ENCODE measurements at places on chromosomes 11 and 22.

DNA sequence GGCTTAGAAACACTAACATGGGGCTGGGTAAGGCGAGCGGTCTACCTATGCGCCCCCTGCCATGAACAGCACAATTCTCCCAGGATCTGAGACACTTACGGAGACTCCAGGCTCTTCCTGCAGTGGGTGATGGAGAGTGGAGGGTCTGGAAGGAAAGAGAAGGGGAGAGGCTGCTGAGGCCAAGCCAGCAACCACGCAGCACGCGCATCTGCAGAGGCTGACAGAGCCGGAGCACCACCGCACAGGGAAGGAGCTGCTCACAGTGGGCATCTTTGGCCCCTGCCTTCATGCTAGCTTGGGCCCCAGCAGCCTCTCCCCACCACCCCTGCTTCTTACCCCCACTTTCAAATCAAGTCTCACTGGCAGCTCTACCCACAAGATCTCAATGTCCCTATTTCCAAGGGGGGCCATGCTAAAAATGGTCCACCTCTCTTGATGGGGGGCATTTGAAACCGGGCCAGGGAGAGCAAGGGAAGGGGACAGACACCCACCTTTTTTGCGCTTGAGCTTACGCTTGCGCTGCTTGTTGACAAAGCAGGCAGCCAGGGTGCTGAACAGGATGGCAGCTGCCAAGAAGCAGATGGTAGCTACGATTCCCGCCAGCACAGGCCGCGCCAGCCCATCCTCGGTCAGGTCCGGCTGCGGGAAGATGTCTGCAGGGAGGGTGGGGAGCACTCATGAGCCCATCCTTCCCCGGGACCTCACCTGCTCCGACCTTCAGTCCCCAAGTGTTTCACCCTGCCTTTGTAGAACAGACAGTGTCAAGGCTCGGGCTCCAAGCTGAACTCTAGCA is 34.5 kb downstream of the IGSF9B start:
- no peak for DNase-seq

DNA sequence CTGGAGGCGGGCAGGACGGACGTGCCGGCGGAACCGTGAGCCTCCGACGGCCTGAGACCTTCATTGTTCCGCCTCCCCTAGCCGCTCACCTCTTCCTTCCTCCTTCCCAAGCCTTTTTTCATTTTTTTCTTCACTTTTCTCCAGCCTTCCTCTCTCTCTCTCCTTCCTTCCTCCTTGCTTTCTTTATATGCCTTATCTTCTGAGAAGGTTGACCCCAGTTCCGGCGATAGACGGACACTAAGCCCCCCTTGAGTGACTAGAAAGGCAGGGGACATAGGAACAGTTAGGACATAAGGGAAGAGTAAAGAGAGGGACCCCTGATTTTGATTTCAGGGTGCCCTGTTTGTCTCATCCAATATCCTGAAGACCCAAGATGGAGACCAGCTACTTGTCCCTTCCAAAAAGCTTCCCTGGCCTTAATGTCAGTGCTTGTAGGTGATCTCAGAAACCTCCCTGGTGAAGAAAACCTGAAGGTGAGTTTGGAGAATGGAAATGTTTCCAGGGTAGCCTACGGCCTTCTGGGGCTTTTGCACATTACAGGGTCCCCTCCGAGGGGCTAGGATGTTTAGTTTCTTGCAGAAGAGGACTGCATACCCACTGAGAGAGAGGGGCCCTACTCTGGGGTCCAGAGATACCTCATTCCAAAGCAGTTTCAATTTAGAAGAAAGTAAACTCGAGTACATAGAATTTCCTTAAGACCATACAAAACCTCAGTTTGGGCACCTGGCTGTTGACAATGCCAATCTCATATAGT is 3.5 kb downstream of the ADM start:
- no peak for DNase-seq

- no peak for DNase-seq
Measured at GRCh38 chr11:85647078-85647477, 689 bp upstream of the TMEM126A start.

DNA sequence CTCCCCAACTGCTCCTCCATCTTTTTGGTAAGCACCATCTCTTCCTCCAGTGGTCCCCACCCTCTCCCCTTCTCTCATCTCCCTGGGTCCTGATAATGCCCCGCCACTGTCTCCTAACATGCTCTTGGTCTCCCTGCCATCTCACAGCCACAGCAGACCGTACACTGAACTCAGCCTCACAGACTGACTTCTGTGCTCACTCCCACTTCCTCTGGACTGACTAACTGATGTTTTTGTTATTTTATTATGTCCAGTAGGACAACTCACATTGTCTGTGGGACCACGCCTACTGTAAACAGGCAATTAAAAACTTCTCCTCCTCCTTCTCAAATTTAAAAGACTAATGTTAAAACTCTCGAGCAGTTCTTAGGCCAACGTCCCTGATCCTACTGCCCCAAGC is 2.6 kb upstream of the GNAZ start:
- DNase-seq: no peak

GRCh38 chr11:87036756-87037449 is 831 bp upstream of the TMEM135 start:
- peak; percentile 27 for DNase-seq

GRCh38 chr11:2378527-2379210 is 1.6 kb downstream of the CD81 start:
- DNase-seq: no peak

- no peak for DNase-seq
Measured at GRCh38 chr11:36164506-36165250, 124.5 kb downstream of the COMMD9 start.

DNA sequence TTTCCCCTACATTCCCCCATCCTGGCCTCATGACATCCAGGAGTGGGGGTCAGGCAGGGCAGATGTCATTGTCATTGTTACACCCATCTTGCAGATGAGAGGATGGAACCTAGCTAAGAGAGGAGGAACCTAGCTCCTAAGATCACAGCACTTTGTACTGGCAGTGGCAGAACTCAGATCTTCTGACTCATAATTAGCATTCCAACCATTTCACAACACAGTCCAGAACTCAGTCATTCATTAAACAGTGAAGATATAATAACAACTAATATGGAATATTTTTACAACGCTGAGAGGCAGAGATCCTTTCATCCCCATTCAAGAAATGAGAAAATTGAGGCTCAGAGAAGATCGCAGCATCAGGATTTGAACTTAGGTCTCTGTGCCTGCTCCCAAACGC is 127.8 kb downstream of the CHST1 start:
- DNase-seq: no peak

- DNase-seq: no peak
Measured at GRCh38 chr11:74819400-74819799, 70.8 kb downstream of the RNF169 start.

- DNase-seq: no peak
Measured at GRCh38 chr11:33931067-33931466, 39.2 kb upstream of the LMO2 start.

DNA sequence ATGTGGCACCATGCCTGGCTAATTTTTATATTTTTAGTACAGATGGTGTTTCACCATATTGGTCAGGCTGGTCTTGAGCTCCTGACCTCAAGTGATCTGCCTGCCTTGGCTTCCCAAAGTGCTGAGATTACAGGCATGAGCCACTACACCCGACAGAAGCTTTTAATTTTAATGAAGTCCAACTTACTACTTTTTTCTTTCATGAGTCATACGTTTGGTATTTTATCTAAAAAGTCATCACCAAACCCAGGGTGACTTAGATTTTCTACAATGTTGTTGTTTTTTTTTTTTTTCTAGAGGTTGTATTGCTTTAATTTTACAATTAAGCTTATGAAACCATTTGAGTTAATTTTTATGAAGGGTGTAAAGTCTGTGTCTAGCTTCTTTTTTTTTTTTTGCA is 34.9 kb downstream of the JRKL start:
- no peak for DNase-seq

- DNase-seq: no peak
Measured at GRCh38 chr11:8296872-8297271, 33.2 kb upstream of the LMO1 start.

DNA sequence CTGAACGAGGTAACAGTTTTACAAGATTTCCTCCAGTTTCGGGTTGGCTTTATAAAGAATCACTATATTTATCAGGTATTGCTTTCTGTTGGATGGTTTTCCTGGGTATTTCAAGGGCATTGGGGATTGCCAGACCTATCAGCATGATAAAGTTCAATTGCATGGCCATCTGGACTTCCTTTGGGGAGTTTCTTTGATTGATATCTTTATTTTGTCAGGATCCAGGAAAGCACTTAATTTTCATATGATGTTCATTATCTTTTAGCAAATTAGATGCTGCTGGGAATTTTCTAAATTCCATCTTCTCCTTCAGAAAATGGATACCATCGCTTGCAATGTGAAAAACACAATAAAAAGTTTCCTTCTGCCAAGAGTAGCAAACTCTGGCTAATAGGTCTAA is 21.2 kb downstream of the RFPL2 start:
- no peak for DNase-seq

- DNase-seq: no peak
Measured at GRCh38 chr11:21289686-21290085, 620.3 kb downstream of the NELL1 start.

- DNase-seq: peak; percentile 56
Measured at GRCh38 chr11:95055283-95055897, 6.2 kb downstream of the KDM4F start.

- DNase-seq: no peak
Measured at GRCh38 chr11:1055990-1056771, 18.5 kb upstream of the MUC2 start.

DNA sequence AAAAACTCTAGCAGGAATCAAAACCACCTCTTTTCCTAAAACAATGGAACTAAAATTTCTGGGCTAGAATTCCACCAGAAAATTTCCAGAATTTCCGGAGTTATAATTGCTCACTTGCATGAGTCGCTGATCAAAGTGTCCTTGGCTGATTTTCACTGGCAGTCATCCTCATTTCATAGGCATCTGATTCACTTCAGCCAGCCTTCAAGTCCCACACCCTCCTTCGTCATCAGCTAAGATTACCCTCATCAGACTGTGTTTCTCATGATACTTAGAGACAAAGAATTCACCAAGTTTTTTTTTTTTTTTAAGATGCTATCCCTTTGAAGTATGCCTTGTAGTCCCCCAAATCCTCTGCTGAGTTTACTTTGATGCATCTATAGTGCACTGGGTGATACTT is 71.5 kb upstream of the RAB38 start:
- DNase-seq: no peak

- DNase-seq: no peak
Measured at GRCh38 chr22:29037340-29037932, 24.2 kb downstream of the C22orf31 start.

DNA sequence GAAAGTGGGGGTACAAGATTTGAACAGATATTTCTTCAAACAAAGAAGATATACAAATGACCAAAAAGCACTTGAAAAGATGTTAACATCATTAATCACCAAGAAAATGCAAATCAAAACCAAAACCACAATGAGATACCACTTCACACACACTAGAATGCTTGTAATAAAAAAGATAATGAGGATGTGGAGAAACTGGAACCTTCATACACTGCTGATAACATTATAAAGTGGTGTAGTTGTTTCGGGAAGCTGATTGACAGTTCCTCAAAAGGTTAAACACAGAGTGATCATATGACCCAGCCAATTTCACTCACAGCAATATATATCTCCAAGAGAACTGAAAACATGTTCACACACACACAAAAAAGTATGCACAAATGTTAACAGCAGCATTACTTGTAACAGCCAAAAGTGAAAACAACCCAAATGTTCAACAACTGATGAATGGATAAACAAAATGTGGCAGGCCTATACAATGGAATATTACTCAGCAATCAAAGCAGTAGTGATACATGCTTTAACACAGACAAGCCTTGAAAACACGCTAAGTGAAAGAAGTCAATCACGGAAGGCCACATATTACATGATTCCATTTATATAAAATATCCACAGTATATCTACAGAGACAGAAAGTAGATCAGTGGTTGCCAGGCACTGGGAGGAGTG is 15.1 kb downstream of the PITPNB start:
- peak; percentile 39 for DNase-seq

GRCh38 chr22:25120093-25120561 is 79.5 kb upstream of the CRYBB3 start:
- DNase-seq: no peak

- DNase-seq: no peak
Measured at GRCh38 chr11:33158596-33159275, 2.5 kb downstream of the CSTF3 start.

DNA sequence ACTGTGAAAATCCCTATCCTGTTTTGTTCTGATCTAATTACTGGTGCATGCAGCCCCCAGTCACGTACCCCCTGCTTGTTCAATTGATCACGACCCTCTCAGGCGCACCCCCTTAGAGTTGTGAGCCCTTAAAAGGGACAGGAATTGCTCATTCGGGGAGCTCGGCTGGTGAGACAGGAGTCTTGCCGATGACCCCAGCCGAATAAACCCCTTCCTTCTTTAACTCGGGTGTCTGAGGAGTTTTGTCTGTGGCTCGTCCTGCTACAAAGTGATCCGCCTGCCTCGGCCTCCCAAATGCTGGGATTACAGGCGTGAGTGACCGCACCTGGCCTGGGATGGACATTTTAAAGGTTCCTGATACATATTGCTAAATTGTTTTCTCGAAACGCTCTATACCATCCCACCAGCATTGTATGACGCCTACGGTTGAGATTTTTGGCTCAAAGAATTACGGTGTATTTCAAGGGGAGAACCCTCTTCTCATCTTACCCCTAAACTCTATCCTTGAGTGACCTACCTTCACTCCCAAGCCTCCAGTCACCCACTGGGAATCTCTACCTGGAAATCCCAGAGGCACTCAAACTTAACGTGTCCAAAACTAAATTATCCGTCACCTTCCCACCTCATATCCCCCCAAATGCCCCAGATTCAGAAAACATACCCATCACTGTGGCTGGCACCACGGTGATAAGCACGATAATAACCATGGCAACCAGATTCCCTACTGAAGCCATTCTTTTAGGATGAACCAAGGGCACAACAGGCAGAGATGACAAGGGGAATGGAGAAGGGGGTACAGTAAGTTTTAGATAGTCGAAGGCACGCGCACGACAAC is 789 bp upstream of the POLA2 start:
- no peak for DNase-seq

DNA sequence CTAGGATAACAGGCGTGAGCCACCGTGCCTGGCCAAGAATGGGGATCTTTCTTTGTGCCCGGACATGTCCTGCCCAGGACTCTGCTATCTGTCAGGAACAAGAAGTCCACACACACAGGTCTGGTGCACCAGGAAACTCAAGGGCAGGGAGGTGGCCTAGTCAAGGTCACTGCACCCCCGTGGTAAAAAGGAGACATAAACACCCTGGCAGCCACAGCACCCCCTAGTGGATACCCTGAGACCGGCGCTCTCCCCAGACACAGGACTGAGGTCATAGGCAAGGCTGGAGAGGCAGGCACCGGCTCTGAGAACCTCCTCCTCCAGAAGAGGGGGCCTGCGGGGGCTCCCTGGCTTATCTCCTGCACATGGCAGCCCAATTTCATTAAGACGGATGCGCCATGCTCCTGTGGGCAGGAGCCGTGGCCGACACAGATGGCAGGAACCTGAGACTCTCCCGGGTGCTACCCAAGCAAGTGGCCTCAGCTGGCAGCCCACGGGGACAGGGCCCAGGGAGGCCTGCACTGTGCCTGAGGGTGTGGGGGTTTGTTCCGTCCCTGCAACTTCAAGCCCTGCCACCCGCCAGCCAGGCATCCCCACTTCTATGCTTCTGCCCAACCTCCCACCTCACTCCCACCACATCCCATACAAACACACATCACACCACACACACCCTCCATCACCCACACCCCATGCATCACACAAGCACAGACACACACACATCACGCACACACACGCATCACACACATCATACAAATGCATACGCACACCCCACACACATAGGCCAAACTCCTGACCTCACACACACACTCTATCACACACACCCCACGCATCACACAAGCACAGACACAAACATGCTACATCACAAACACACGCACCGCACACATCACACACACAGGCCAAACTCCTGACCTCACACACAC is 19.6 kb downstream of the MACROD1 start:
- DNase-seq: peak; percentile 69

GRCh38 chr11:74418509-74418895 is 20.3 kb upstream of the PGM2L1 start:
- no peak for DNase-seq

All from GM12865 (cell line).